ENCODE measurements at places on chromosomes 5 and 9. TPM values are rescaled to one million over a fixed set of nuclear protein-coding genes. Genes with fewer than 3 reads are reported as not detected.

Gene RLN2
- total RNA-seq: not detected

Gene HAND1
- not detected for total RNA-seq

Gene SLC25A2
- total RNA-seq: not detected

Gene DNAH5
- total RNA-seq: not detected

Gene SLC36A2
- not detected for total RNA-seq

DNA sequence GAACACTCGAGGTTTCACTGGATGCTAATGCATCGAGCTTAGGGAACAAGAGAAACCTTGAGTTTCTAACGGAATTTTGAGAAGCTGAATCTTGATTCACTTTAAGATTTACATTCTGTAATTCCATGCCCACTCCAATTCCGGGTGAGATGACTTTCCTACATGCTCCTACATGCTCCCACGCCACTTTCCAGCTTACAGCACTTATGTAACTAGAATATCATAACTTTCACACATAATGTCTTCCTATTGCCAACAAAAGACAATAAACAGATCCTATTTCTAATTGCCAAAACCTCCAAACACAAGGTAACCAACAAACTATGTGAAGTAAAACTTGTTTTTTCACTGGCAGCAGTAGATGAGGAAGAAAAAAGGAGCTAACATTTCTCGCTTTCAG lies 72.9 kb downstream of the ECPAS start:
- no peaks in the 10 kb centered on the region for H3K27me3 ChIP-seq
- DNase-seq: no peak
- H3K4me1 ChIP-seq: no peaks in the 10 kb centered on the region
- no peak overlapping the region for H3K27ac ChIP-seq
- H3K36me3 ChIP-seq: peaks cover 92% of the 10 kb centered on the region

DNA sequence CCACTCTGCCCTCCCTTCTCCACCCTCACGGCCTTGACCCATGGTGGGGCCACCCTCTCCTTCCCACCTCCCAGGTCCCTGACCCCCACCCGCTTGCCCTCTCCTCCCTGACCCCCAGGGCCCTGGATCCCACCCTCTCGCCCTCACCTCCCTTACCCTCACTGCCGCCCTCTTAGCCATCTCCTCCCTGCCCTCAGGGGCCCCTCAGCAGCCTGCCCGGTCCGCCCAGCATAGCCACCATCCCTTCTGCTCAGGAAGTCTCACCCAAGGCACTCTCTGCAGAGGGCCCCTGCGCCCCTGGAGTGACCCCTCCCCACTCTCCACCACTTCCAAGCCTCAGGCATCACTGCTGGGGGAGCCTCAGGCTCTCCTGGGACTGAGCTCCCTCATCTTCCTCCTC lies 66.3 kb downstream of the MRPL36 start:
- no peaks in the 10 kb centered on the region for H3K36me3 ChIP-seq
- H3K27ac ChIP-seq: no peak overlapping the region
- H3K4me3 ChIP-seq: no peak overlapping the region
- H3K4me1 ChIP-seq: peaks cover 12% of the 10 kb centered on the region

- peaks cover 3% of the 10 kb centered on the region for H3K4me1 ChIP-seq
- H3K27me3 ChIP-seq: no peaks in the 10 kb centered on the region
- no peaks in the 10 kb centered on the region for H3K36me3 ChIP-seq
- H3K4me3 ChIP-seq: no peak overlapping the region
These were observed 46.4 kb upstream of the PRRC2B start for GRCh38 chr9:131347376-131348020.

- H3K27me3 ChIP-seq: no peaks in the 10 kb centered on the region
- no peak overlapping the region for H3K27ac ChIP-seq
- no peak for DNase-seq
- no peaks in the 10 kb centered on the region for H3K36me3 ChIP-seq
- no peaks in the 10 kb centered on the region for H3K4me1 ChIP-seq
These were observed 49.2 kb upstream of the TNC start for GRCh38 chr9:115167175-115167574.

DNA sequence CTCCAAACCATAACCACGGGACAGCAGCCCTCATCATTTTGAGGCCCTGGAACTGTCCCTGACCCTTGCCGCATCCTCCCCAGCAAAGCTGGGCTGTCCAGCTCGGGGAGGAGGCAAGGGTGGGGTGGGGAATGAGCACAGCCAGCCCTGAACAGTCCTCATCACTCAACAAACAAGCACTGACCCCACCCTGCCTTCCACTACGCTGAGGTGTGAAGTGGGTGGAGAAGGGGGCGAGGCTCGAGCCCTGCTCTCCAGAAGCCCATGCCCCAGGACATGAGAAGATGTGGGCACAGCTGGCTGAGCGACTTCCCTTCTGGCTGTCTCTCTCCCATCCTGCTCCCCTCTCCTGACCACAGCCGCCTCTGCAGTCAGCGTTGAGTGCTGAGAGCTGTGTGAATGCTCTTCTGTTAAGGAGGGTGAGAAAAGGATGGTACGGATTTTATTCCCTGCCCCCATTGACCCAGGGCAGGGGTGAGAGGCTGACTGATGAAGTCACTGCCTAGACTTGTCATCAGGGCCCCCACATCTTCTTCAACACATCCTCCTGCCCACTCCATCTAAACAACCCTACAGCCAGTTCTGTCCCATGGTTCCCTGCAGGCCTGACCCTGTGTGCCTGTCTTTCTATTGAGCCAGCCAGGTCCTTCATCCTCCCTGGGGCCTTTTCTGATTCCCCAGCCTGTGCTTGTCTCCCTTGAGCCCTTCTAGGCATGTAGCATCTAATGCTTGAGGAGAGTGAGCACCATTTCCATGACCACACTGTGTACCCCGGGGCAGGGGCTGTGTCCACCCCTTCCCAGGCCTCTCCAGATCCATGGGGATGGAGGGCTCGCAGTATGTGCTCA lies 276.0 kb downstream of the FSTL4 start:
- no peaks in the 10 kb centered on the region for H3K4me1 ChIP-seq
- peaks cover 9% of the 10 kb centered on the region for H3K27me3 ChIP-seq
- no peak overlapping the region for H3K4me3 ChIP-seq

GRCh38 chr9:70421272-70422180 lies 7.1 kb upstream of the KLF9 start:
- peak overlapping the region; percentile 49 for H3K4me3 ChIP-seq
- H3K27ac ChIP-seq: peak overlapping the region; percentile 100
- peaks cover 34% of the 10 kb centered on the region for H3K4me1 ChIP-seq
- no peaks in the 10 kb centered on the region for H3K27me3 ChIP-seq
- no peaks in the 10 kb centered on the region for H3K36me3 ChIP-seq

GRCh38 chr9:87873607-87874303 lies 8.9 kb upstream of the SPATA31E1 start:
- H3K27ac ChIP-seq: no peak overlapping the region
- DNase-seq: no peak
- H3K36me3 ChIP-seq: no peaks in the 10 kb centered on the region
- no peak overlapping the region for H3K4me3 ChIP-seq
- no peaks in the 10 kb centered on the region for H3K27me3 ChIP-seq
- H3K4me1 ChIP-seq: peaks cover 2% of the 10 kb centered on the region

GRCh38 chr9:10911373-10911772 lies 298.6 kb upstream of the PTPRD start:
- no peak overlapping the region for H3K4me3 ChIP-seq
- no peaks in the 10 kb centered on the region for H3K4me1 ChIP-seq
- no peaks in the 10 kb centered on the region for H3K36me3 ChIP-seq
- H3K27me3 ChIP-seq: no peaks in the 10 kb centered on the region
- H3K27ac ChIP-seq: no peak overlapping the region

DNA sequence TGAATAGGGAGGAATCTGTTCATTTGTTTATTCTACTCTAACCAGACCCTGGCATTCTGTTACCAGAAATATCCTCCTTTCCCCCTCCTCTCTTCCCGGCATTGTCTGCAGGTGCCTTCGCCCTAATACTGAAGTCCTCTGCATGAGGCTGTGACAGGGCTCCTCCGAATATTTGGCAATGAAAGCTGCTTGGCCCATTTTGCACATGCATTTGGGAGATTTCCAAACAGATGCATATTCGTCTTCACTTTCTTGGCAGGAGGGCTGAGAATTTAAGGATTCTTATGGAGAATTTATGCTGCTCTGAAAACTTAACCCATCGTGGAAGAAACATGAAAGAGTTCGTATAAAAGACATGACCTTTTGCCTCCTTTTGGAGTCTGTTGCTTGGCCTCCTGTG lies 484.0 kb downstream of the ZNF608 start:
- no peaks in the 10 kb centered on the region for H3K27me3 ChIP-seq
- no peak overlapping the region for H3K4me3 ChIP-seq
- no peaks in the 10 kb centered on the region for H3K36me3 ChIP-seq

GRCh38 chr5:172163346-172163745 lies 24.7 kb downstream of the STK10 start:
- no peak for DNase-seq
- H3K27me3 ChIP-seq: no peaks in the 10 kb centered on the region
- peaks cover 7% of the 10 kb centered on the region for H3K4me1 ChIP-seq
- no peak overlapping the region for H3K27ac ChIP-seq
- no peaks in the 10 kb centered on the region for H3K36me3 ChIP-seq

DNA sequence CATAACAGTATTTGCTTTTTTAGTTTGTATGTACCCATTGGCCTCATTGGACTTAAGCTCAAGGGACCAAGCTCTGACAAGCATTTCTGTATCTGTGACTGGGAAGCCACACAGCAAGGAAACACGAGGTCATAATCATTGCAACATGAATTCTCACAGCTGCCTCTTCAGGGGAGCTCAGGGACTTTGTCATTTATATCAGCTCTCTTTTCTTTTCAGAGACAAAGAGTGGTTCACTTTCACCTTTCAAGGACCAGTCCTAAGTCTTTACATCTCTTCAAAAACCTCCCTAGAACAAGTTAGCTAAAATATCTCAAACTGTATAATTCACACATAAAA lies 58.6 kb downstream of the ADAMTS12 start:
- H3K4me3 ChIP-seq: no peak overlapping the region
- H3K27ac ChIP-seq: no peak overlapping the region
- no peak for DNase-seq
- no peaks in the 10 kb centered on the region for H3K4me1 ChIP-seq
- H3K36me3 ChIP-seq: no peaks in the 10 kb centered on the region
- H3K27me3 ChIP-seq: no peaks in the 10 kb centered on the region

DNA sequence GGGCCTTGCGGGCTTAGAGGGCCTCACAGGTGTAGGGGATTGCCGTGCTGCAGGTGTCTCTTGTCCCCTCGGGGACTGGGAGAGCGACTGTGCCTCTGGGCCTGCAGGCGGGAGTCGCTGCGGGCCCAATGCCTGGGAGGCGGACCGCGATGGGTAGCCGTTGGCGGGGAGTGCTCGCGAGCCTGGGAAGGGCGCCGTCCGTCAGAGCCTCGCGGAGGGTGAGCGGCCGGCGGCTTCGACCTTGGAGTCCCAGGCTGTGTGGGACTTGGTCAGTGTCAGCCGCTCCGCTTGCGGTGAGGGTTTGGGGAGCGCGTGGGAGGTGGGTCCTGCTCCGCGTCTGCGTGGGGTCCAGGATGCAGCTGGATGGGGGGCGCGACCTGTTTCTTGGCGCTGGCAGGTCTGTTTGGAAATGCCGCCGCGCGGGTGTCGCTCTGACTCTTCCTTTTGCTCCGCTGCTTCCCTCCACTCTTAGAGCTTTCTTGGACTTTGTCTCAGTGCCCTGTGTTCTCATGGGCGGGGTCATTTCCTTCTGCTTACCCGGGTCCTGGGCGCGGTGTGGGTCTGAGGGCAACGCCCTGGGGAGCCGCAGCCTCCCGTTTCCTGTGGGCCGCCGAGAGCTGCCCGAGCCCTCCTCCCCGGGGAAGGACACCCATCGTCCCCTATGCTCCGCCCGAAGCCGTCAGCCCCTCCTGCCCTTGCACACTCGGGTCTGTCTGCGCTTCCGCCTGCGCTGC lies 88.9 kb upstream of the CACNA1B start:
- H3K4me1 ChIP-seq: no peaks in the 10 kb centered on the region
- H3K27ac ChIP-seq: no peak overlapping the region
- DNase-seq: no peak
- no peak overlapping the region for H3K4me3 ChIP-seq
- no peaks in the 10 kb centered on the region for H3K27me3 ChIP-seq

GRCh38 chr5:33800241-33800950 lies 91.4 kb downstream of the ADAMTS12 start:
- H3K4me1 ChIP-seq: no peaks in the 10 kb centered on the region
- DNase-seq: no peak
- no peaks in the 10 kb centered on the region for H3K36me3 ChIP-seq
- H3K27ac ChIP-seq: no peak overlapping the region
- H3K27me3 ChIP-seq: no peaks in the 10 kb centered on the region

DNA sequence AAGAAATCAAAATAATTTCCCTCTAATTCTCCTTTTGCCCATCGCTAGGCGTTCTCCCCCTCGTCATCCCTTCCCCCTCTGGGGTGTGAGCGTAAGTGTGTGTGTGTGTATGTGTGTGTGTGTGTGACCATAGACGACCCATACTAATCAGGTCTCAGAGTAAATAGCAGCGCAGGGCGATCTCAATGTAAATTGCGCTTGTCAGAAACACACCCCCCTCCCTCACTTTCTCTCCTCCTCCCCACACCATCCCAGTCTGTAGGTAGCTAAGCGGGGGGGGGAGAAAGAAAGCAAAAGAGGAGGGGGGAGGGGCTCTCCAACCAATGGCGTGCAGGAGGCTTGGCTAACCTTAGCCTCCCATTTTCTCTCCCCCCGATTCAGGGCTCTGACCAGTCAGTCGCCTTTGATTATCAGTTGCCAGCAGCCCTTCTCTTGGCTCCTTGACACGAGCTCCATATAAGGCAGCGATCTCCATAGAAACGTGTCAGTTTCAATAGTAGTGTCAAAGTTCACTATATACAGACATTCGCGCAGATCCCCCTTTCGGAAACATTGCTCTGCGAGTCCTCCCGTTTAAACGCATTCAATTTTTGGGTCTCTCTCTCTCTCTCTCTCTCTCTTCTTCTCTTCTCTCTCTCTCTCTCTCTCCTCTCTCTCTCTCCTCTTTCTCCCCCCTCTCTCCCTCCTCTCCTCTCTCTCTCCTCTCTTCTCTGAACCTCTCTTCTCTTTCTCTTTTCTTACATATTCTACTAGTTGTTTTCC lies at the start of gene NR2F1:
Gene NR2F1, plus strand, starts transcription at position 546 of the 762 bp plus-strand sequence. CDS start 1,802 bp downstream, outside the sequence.
- no peaks in the 10 kb centered on the region for H3K4me1 ChIP-seq
- H3K27me3 ChIP-seq: no peaks in the 10 kb centered on the region
- no peak within 1 kb of the TSS for H3K27ac ChIP-seq
- peak within 1 kb of the TSS; percentile 8 for H3K4me3 ChIP-seq
